ENCODE measurements at places on chromosomes 7 and 10.

DNA sequence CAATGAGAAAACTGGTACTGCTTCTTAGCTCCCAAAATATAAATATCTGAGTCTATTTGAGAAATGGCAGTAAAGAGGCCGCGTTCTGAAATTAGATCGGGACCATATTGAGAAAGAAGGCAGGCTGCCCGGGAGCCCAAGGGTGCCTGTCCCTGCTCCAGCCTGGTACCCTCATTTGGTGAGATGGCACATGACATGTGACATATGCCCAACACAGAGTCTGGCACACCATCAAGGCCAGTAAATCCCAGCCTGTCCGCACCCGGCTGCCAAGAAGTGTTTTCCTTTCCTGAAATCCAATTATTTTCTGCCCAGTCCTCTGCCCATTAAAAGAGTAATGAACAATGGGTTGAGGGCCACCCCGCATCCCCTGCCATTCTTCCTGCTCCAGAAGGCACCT, 66.4 kb downstream of the CDH23 start:
- DNase-seq, result no peak

GRCh38 chr10:29304264-29304994, 15.6 kb downstream of the LYZL1 start:
- DNase-seq, result no peak

GRCh38 chr7:26307226-26307625, 15.6 kb downstream of the SNX10 start:
- no peak for DNase-seq

DNA sequence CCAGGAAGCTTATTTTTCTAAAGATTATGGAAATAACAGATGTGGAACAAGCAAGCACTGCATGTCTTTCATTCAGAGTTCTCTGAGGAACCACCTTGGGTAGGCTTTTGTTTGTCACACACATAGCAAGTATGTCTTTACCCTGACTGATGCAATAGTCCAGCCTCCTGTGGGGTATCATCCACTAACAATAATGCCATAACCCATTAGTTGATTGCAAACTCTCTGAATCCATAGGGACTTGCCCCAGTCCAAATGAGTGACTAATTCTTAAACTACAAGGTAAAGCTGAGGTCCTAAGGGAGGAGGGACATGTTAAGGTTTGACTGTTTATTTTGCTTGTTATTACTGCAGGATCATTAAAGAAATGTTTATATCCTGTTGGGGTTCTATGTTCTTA, 151.4 kb upstream of the PRPS1L1 start:
- no peak for DNase-seq

DNA sequence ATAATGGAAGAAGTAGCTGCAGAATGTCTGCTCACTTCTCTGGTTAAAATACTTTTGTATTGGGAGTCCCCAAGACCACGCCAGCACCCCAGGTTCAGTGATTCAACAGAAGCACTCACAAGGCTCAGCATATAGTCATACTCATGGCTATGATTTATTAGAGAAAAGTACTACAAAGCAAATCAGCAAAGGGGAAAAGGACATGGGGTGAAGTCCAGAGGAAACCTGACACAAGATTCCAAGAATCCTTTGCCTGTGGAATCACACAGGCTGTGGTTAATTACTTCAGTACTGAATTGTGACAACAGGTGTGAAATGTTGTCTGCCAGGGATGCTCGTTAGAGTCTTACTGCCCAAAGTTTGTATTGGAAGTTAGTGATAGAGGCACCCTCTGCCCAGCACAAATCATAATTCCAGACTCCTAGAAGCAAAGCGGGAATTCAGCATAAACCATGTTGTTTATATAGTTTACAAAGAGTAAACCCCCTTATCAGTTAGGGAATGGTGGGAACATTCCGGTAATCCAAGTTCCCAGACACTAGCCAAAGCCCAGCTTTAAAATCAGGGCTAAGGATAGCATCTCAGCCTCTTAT, 79.4 kb downstream of the HYCC1 start:
- DNase-seq, result no peak

DNA sequence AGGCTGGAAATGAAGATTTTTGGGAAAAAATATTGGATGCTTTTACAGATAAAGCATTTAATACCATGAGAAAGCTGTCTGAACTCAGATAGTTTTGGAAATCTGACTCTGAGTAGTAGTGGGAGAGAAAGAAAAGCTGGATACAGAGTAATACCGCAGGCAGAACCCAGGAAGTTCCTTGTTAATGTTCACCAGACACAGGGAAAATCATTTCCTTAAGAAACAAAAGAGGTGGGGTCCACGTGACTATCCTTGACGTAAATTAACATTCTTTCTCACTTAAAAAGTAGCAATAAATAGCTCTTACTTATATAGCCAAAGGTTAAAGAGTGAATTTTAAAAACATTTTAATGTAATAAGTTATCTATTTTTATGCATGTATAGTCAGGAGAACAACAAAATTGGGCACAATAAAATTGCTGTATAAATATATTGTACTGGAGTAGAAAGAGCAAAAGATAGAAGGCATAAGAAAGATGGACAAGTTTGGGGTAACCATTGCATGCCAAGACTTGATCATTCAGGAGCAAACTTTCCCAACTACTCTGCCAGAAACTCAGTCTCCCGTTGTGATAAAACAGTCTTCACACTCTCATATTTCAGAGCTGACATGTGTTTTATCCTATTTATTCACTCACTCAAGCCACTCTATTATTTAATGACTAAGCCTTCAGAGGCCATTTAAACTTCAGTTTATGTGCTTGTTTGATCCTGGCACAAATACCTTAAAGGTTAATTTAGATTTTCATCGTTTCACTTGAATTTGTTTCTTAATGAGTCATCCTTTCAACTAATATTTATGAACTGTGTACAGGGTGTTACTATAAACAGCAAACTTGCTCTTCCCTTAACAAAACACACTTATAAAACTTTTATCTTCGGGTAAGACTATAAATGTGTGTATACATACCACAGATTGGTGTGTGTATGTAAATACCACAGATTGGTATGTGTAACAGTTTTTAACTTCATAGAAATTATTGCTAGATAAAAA, 143.1 kb downstream of the GNAI1 start:
- DNase-seq, result no peak

- DNase-seq, result no peak
Measured at GRCh38 chr10:68165643-68166042, 56.4 kb downstream of the MYPN start.

GRCh38 chr7:39360038-39360437, 206.2 kb upstream of the YAE1 start:
- DNase-seq, result no peak

All from NCI-H1105 (cell line).